Non-pigmented ciliary epithelial cell (primary cell): ENCODE measurements at places on chromosomes 12 and 14.

GRCh38 chr12:25052196-25052913, 103.5 kb upstream of the BCAT1 start:
- DNase-seq = no peak

DNA sequence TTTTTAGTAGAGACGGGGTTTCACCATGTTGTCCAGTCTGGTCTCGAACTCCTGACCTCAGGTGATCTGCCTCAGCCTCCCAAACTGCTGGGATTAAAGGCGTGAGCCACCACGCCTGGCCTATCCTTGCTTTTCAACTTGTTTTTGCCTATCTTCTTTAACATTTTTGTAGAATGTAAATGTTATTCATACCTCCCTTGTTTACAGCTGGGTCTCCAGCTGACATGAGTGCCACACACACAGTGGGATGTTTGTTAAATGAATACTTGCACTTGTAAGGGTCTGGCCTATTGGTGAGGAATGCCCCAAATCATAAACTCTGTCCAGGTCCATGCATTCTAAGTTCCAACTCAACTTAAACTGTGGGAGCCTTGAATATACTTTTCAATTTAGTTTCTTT, 176.3 kb downstream of the ANO4 start:
- DNase-seq = no peak

DNA sequence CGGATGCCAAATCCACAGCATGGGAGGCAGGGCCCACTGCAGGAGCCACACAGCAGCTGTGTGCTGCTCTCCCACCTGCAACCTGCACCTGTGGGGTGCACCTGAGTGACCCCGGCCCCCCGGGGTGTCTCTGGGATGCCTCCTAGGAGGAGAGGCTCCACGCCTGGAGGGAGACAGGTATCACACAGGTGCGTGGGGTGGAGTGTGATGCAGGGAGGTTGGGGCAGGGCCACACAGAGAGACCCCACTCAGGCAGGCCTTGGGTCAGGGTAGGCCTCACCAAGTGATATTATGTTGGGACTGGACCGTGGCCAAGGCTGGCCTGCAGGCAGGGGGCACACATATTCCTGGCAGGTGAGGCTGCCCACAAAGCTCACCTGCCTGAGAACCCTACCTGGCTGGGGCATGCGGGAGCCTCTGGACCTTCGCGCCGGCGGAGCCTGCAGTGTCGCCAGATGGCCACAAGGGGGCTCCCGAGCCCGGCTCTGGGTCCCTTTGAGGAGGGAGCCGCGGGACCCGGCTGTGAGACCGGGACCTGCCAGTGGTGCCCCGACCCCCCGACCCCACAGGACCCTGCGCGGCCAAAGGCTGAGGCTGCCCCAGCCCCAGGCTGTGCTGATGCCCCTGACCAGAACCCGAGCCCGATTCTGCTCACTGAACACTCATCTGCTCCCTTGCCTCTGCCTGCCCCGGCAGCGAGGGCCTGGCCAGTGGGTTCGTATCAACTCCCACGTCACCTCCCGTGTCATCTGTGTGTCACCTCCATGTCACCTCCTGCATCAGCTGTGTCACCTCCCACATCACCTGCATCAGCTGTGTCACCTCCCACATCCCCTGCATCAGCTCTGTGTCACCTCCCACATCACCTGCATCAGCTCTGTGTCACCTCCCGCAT, 11.4 kb downstream of the TMEM121 start:
- DNase-seq = no peak

DNA sequence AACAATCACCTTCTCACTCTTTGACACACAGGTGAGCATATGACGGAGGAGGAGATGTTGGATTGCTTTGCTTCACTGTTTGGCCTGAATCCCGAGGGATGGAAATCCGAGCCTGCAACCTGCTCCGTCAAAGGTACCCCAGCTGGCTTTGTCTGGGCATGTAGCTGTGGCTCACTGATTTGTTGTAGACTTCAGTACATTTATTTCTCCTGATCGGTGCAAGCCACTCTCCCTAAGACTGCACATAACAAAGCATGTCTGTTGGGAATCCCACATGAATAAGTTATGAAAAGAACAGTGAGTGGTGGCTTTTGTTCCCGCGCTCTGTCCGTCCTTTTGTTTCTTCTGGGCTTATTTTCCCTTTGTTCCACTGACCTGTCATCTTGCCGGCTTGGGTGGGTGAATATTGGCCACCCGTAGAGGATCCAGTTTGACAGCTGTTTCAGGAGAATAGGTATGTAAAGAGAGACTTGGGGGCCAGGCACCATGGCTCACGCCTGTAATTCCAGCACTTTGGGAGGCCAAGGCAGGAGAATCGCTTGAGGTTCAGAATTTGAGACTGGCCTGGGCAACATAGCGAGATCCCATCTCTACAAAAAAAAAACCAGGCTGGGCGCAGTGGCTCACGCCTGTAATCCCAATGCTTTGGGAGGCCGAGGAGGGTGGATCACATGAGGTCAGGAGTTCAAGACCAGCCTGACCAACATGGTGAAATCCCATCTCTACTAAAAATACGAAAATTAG, 20.0 kb upstream of the BCL7A start:
- DNase-seq = no peak
